ENCODE measurements at places on chromosomes 4 and X.

DNA sequence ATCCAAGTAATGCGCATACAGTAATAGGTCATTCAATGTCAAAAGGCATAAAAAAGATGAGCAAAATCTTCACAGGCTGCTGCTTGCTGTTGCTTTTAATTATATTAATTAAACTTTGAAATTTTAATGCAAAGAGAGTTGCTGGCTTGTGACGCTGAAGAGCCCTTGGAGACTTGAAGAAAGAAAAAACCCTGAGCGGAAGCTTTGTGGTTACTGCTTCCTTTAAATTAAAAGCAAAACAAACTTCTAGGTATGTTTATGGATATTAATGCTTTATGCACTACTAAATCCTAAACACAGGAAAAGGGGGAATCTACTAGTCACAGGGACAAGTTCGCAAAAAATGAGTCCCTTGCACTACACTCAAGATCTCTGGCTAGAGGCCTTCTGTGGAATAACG is 166.7 kb downstream of the ANTXR2 start:
- no peak for DNase-seq

- DNase-seq, result peak; percentile 12
These were observed 52.1 kb downstream of the NDST3 start for GRCh38 chr4:118086344-118086743.

- no peak for DNase-seq
These were observed 97.9 kb downstream of the ADRA2C start for GRCh38 chr4:3863841-3864741.

GRCh38 chrX:138692591-138692990 is 18.9 kb downstream of the FGF13 start:
- DNase-seq, result no peak

- DNase-seq, result no peak
These were observed 243.2 kb upstream of the F9 start for GRCh38 chrX:139287155-139287924.

DNA sequence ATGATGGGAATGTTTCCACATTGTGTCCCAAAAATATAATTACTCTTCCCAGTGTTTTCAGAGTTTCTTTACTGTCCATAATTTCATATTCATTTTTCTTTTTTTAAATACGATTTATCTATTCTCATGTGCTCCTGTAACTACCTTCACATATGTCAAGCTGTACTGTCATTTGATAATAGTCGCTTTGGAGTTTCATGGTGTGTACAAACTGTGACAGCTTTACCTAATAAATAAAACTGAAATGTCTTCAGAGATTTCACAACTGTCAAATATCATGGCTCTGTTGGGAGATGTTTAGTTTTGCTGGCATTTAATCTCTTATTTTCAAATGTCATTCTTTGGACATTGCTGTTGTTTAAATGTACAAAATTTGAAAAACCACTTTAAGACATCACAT is 450.2 kb downstream of the TLL1 start:
- DNase-seq, result no peak

- no peak for DNase-seq
These were observed 74.4 kb upstream of the RBMX start for GRCh38 chrX:136954930-136955329.

GRCh38 chr4:172546782-172547181 is 621.8 kb upstream of the GALNT7 start:
- no peak for DNase-seq

DNA sequence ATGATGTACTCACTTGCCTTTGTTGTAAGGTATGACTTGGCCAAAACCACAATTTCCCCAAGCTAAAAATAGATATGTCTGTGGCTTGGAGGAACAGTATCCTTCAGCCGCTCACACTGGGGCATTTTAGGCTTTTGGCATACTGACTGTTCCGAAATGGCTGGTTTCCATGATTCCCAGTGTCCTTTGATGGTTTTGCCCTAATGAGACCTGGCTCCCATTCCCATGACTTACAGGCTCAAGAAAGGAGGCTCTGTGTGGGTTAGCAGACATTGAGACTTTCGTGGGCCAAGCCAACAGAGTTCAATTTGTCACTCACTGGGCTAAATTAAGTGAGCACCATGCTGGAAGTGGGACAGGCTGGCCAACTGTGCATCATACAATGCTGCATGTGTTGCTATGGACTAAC is 150.6 kb downstream of the CEP135 start:
- no peak for DNase-seq

- DNase-seq, result no peak
These were observed 323.2 kb upstream of the GIMD1 start for GRCh38 chr4:106691749-106692148.

GRCh38 chrX:50635162-50635561 is 164.5 kb upstream of the DGKK start:
- no peak for DNase-seq

DNA sequence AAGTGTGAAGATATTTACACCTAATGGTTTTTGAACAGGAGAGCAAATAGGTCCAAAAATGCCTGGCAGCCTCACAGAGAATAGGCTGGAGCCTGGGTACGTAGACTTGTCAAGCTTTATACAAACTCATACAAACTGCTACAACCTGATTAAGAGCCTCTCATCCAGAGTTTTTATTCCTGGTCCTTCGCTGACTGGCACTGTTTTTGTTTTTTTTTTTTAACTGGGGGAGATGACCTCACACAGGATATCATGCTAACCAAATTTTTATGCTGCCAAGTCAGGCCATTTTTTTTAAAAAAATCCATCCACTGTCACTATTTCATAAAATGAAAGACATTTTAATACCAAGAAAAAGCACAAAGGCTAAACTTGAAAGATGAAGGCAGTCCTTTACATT is 1.9 kb downstream of the FAM114A1 start:
- DNase-seq, result no peak

GRCh38 chr4:146842876-146843275 is 102.8 kb downstream of the TTC29 start:
- peak; percentile 4 for DNase-seq

DNA sequence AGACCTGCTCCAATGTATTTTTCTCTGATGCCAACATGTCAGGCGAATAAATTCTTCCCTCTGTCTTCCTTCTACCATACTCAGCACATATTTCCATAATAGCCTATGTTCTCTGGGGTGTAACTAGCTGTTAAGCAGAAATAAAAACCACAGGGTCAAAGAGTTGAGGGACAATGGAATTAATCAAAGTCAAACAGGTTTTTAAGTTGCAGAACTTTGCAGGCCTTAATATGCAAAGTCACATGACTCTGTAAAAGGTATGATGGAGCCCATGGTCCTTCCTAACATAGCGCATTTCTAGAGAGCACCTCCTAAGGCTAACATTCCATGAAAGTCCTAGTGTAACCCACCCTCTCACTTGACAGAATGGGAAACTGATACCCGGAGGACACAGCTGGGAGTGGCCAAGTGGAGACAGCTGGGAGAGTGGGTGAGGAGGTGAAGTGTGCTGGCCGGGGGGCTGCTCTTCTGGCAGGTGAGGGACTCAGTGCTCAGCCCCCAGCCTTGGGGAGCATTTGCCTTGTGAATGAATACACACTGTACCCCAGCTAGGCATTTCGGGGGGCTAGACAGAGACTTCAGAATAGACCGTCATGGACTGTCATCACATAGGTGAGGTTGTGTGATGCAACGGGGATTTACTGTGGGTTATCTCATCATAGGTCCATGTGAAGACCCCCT is 8.4 kb upstream of the SORCS2 start:
- no peak for DNase-seq

DNA sequence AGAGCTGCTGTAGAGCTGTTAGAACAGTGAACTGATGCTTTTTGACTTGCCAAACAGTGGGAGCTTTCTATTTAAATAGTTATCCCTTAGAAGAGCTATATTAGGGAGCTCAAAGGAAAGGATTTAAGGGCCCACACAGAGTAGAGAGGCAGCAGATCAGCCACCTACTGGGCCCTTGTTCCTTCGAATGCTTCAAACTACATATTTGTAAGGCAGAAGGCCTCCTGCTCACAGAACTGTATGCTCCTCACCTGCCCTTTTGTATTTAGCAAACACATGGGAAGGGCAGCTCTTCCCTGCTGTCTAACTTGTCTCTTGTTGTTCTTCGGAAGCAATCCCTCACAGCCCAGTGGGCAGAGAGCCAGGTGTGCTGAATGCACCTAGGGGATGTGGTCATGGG is 38.0 kb downstream of the IL1RAPL1 start:
- DNase-seq, result no peak

GRCh38 chrX:129632443-129632842 is 22.3 kb downstream of the APLN start:
- no peak for DNase-seq

- no peak for DNase-seq
These were observed 72.8 kb downstream of the SEL1L3 start for GRCh38 chr4:25790024-25790423.

- DNase-seq, result no peak
These were observed 66.0 kb downstream of the CBLL2 start for GRCh38 chrX:22338740-22339139.

GRCh38 chr4:8297691-8298485 is 28.3 kb downstream of the HTRA3 start:
- no peak for DNase-seq

GRCh38 chrX:48475296-48475695 is 703 bp upstream of the FTSJ1 start:
- DNase-seq, result no peak

GRCh38 chr4:87144356-87144755 is 76.1 kb downstream of the KLHL8 start:
- DNase-seq, result no peak

DNA sequence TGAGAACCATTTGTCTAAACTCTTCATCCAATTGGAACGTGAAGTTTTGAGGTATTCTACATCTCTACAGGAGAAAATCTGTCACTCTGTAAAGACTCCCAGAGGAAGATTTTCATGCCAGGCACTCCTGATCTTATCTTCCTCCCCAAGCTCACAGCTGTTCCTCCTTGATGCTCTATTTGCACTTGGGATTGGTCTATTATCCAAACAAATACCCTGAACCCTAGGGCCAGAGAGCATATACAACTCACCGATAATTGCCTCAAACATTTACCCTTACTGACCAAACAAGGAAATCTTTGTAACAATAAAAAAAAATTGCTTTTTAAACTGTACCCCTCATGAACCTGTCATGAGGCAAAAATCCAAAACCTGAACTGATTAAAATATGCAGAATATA is 372.7 kb downstream of the SH2D1A start:
- DNase-seq, result no peak

Data from epithelial cell of proximal tubule (primary cell).